ENCODE measurements at places on chromosomes 12 and 14.
A peak's percentile ranks its signal among the peaks of the same experiment; 100 is the strongest.

DNA sequence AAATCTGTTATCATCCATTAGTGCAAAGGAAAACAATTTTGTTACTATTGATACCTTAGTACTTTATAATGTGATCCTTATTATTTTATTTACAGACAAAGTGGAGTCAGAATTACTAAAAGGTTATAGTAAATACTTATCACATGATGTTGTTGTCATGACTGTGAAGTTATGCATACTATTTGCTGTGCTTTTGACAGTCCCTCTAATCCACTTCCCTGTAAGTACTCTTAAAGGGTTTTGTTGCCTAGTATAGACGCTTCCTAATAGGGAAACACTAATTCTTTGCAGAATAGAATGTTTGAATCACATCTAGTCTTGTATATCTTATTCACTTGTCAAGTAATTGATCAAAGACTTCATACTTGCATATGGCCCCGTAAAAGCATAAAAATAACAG lies 69.4 kb downstream of the SLC38A6 start:
- no peak for DNase-seq

- DNase-seq: no peak
Observed at GRCh38 chr12:26153421-26154154, 28.8 kb upstream of the BHLHE41 start.

DNA sequence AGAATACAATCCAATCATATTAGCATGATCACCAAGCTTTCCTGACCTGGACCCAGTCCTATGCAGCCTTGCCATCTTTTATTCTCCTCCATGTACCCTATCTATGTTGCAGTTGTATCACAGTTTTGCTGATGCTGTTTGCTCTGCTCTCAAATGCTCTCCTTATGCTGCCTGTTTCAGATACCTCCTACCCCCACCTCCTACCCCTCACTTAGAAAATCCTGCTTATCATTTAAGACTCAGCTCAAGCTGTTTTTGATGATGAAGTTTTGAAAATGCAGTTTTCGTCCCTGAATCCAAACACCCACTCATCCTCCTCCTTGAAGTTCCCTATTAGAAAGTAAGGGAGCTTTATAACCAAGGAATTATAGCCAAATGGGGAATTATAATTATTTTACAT lies 457.4 kb upstream of the ATP2B1 start:
- DNase-seq: no peak

GRCh38 chr12:50397117-50397650 lies 775 bp upstream of the FAM186A start:
- DNase-seq: no peak

GRCh38 chr12:54697851-54698250 lies 49.7 kb upstream of the DCD start:
- peak; percentile 16 for DNase-seq

DNA sequence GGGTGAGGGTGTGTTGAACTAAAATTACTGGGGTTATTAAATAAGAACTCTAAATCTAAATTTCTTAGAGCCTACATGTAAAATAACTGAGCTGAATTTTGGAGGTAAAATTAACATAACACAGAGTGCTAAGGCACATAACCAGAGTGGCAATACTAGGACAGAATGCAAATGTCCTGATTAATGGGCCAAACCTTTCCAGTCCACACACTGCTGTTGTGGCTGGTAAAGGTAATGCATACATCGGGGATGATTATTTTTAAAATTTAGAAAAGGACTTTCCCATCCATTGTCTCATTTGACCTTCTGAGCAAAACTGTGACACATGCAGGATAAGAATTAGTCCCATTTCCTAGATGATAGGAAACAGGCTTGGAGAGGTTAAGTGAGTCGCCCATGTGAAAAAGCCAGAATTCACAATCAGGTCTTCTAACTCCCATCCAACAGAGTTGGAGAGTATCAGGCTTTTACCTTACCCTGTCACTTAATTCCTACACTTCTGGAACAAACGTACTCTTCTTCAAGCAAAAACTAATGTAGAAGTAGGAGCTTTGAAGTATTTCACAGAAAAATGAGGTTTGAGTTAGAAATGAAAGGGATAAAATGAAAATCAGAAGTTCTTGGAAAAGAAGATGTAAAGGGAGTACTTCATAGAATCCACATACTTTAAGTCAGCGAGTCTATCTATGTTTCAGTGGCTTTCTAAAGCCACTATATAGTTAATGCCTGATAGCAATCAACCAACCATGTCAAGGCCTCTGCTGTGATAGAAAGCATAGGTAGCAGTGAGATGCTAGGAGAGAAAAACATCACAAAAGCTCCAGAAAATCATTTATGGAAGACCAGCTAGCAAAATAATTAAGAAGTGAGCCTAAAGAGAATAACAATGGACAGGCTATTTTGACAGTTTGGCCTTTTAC lies 334.9 kb upstream of the DIO2 start:
- no peak for DNase-seq

- DNase-seq: peak; percentile 14
Observed at GRCh38 chr14:28057359-28058296, 709.0 kb upstream of the FOXG1 start.

DNA sequence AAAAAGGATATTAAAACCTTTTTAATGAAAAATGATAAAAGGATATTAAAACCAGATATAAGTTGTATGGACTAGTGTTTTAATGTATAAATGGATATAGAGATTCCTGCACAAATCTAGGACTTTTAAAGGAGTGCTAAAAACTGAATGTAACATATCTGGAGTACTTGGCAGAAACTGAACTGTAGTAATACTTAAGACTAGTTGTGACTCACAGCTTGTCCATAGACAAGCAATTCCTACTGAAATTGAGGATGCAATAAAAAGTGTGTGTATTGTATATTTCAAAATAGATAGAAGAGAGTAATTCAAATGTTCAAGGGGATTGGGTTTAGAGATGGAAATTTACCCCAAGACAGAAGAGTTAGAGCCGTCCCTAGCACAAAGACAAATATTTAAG lies 59.6 kb downstream of the FBXO33 start:
- DNase-seq: no peak

DNA sequence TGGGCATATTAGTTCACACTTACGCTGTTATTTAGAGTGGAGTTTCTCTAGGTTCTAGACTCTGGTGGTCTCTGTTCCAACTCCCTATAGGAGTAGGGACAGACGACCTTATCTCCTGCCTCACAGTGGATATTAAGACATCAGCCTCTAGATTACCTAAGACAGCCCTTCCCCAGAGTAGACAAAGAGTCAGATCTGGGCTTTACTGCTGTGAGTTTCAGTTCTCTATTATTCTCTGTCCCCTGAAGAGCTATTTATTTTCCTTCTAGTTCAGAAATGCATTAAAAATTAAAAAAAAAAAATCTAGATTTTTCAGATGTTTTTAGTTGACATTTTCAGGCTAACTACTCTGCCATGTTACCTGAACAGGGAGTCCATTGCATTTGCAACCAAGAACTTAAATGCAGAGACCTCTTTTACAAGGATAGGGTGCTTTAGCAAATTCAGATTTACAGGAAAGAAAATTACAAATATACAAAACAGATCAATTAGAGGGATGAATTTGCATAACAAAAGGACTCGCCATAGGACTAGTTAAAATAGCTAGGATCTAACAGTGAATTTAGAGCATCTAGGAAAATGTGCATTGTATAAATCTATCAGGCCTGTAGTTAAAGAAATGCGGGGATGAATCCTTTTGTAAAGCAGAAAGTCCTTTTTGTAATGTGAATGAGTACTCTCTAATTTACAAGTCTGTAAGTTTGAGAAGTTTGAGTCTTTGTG lies 381.4 kb downstream of the APAF1 start:
- DNase-seq: no peak

GRCh38 chr12:43407816-43408645 lies 144.0 kb downstream of the ADAMTS20 start:
- DNase-seq: no peak

- DNase-seq: no peak
Observed at GRCh38 chr12:34400986-34401658, 378.8 kb downstream of the ALG10 start.

DNA sequence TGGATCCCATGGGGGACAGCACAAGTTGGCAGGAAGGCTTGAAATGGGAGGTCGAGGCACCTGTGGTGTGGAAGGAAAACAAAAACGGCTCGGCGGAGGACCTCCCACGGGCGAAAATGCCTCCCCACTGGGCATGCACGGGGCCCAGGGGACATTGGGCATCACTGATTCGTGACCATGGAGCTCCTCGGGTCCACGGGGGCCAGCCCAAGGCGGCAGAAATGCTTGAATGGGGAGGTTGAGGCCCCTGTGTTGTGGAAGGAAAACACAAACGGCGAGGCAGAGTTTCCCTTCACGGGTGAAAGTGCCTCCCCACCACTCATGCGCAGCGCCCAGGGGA lies 376.0 kb downstream of the ALG10 start:
- no peak for DNase-seq

GRCh38 chr12:62166525-62166924 lies 93.7 kb upstream of the USP15 start:
- DNase-seq: no peak

DNA sequence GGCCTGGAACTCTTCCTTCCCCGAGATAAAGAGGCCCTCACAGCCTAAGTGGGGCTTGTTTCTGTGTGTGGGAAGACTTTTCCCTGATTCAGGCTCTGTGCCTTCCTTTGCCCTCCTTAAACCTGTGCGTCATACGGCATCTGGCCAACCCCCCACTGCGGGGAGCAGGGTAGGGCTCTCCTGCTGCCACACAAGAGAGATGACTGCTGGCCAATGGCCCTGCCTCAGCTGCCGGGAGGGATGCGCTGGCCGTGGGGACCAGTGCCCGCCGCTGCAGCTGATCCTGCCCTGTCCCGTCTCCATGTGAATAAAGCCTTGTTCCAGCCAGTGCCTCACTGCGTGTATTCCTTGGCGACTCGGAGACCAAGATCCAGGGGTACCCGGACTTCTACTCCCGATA lies 42.5 kb upstream of the BEGAIN start:
- no peak for DNase-seq

DNA sequence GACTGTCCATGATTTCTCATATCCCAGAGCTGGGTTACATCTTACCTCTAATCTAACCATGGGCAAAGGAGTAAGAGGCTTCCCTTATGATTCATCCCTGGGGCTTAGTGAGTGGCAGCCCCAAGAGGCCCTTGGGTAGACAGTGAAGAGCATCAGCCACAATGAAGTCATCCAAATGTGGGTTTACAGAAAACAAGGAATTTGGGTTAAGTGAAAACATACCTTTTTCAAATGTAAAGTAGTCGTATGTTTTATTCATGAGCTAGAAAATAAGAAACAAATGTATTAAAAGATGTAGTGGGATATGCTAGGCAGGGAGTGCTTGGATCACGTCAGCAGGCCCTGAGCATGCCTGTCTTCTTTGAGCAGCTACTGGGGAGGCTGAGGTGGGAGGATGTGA lies 54.0 kb upstream of the ELK3 start:
- no peak for DNase-seq

DNA sequence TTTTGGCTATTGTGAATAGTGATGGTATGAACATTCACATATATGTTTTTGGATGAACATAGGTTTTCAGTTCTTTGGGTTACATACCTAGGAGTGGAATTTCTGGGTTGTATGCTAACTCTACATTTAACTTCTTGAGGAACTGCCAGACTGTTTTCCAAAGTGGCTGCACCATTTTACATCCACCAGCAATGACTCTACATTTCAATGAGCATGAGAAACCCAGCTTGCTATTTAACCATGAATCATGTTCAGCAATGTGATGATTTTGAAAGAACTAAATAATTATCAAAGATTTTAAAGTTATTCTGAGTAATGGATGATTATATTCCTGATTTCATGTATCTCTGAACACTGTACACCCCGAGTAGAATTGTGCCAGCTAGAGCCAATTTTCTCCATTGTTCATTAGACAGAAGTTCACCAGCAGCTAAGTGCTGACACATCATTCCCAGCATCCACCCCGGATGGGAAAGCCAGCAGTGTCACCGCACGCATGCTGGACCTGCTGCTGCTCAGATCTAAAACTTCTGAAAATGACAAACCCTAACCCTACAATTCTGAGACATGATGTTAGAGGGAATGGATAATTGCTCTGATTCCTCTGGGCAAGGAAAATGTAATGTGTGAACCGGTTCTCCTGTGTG lies 13.3 kb upstream of the ANAPC5 start:
- DNase-seq: no peak

- DNase-seq: no peak
Observed at GRCh38 chr14:38989922-38990546, 113.0 kb downstream of the SEC23A start.

GRCh38 chr12:122161682-122162081 lies 12.3 kb downstream of the IL31 start:
- no peak for DNase-seq

GRCh38 chr12:105301696-105302095 lies 28.8 kb upstream of the C12orf75 start:
- no peak for DNase-seq

DNA sequence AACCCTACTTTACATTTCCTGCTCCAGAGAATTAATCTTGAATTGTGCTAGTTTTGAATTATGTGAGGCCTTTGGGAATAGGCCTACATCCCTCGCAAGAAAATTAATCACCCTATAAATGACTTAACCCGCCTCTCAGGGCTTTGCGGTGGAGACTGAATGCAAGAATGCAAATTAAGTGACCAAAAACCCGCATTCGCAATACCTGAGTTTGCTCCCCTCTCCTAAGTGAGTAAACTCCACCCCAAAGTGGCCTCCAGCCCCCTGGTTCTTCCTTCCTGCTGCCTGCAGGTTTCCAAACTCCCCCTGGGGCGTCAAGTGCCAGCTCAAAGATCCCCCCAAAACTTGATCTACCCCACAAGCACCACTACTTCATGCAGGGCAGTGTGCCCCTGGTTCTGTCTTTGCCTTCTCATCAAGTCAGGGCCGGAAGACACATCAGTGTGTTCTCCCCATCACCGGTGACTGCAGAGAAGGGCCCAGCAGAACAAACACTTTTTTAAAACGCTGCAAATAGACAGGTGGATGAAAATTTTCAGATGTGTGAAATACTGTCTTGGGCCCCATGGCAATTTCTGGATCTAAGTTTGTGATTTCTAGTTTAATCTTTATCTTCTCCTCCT lies 644.7 kb downstream of the VRK1 start:
- DNase-seq: no peak

GRCh38 chr12:6386038-6386437 lies 2.1 kb downstream of the LTBR start:
- no peak for DNase-seq

GRCh38 chr12:111143271-111143670 lies 222.9 kb upstream of the MYL2 start:
- no peak for DNase-seq

GRCh38 chr12:63103494-63104131 lies 47.4 kb downstream of the AVPR1A start:
- peak; percentile 79 for DNase-seq

GRCh38 chr12:43812926-43813325 lies 6.8 kb upstream of the TWF1 start:
- DNase-seq: no peak

DNA sequence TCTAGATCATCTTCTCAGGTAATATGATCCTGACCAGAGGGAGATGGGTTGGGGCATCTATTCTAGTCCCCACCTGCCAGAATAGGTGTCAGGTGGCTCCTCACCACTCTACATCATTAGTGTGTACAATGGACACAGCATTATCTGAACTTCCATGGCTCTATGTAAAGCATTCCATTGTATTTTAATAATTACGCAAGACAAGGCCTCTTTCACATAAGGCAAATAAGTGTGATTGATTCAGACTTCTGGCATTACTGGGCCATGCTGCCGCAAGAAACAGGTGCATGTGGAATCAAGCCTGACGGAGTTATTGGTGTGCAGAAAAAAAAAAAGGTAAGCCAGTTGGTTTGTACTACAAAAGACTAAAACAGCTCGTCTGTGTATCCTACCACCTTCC lies 3.1 kb upstream of the DDHD1 start:
- peak; percentile 33 for DNase-seq
